ENCODE measurements at places on chromosomes 12 and 14. TPM values are rescaled to one million over a fixed set of nuclear protein-coding genes. Genes with fewer than 3 reads are reported as not detected.

Gene DENR
- total RNA-seq, result 22.4 TPM

Gene SELPLG
- total RNA-seq, result 103 TPM

Gene CRACR2A
- total RNA-seq, result 14.0 TPM

- DNase-seq, result no peak
These were observed 5.1 kb upstream of the SERPINA1 start for GRCh38 chr14:94393474-94393873.

GRCh38 chr12:31729705-31730104 lies 884 bp upstream of the AMN1 start:
- no peak for DNase-seq

DNA sequence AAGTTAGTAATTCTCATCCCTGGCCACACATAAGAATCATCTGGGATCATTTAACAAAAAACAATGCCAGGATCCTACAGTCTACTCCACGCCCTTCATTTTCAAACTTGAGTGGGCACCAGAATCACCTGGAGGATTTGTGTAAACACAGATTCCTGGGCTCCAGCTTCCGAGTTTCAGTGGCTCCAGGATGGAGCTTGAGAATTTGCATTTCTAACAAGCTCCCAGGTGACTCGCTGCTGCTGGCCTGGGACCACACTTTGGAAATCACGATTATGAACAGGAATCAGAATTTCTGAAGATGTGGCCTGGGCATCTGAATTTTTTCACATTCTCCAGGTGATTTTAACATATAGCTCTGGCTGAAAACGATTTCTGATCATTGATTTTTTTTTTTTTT lies 234.8 kb downstream of the CACNA1C start:
- DNase-seq, result no peak

- peak; percentile 67 for DNase-seq
These were observed 153.9 kb downstream of the PRKCH start for GRCh38 chr14:61475316-61475715.

GRCh38 chr12:53856132-53856531 lies 82.5 kb upstream of the HOXC13 start:
- DNase-seq, result no peak

DNA sequence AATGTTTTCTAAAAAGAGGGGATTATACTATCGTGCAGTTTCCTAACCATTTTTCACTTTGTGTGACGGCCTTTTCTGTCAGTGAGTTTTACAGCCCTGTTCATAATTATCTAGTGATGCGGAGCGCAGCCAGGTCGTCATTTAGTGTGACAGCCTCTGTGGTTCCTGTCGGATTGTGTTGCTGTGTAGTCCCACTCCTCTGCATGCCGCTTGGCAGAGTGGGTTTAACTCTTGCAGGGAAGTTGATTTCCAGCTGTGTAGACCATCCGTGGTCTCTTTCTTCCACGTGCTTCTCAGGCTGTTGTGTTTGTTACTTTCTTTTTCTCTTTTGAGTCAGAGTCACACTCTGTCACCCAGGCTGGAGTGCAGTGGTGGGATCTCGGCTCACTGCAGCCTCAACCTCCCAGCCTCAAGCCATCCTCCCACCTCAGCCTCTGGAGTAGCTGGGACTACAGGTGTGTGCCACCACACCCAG lies 8.6 kb downstream of the RAN start:
- DNase-seq, result no peak

- DNase-seq, result no peak
These were observed 42.9 kb downstream of the HRK start for GRCh38 chr12:116838365-116838764.

DNA sequence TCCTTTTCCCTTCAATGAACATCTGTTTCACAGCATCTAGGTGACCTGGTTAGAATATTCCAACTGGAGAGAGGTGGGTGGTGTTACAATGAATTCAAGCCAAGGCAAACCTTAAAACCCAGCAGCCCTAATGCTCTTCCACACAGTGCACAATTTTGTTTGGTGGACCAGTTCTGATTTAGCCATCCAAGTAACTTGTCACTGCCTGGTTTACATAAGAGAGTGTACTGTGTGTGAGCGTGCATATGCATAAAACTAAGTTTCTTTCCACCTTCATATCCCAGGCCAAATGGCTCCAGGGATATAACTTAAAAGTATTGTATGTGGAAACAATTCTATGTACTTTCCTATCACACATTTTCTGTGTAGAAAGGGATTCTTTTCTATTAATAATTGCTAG lies 200.4 kb upstream of the FAR2 start:
- no peak for DNase-seq

DNA sequence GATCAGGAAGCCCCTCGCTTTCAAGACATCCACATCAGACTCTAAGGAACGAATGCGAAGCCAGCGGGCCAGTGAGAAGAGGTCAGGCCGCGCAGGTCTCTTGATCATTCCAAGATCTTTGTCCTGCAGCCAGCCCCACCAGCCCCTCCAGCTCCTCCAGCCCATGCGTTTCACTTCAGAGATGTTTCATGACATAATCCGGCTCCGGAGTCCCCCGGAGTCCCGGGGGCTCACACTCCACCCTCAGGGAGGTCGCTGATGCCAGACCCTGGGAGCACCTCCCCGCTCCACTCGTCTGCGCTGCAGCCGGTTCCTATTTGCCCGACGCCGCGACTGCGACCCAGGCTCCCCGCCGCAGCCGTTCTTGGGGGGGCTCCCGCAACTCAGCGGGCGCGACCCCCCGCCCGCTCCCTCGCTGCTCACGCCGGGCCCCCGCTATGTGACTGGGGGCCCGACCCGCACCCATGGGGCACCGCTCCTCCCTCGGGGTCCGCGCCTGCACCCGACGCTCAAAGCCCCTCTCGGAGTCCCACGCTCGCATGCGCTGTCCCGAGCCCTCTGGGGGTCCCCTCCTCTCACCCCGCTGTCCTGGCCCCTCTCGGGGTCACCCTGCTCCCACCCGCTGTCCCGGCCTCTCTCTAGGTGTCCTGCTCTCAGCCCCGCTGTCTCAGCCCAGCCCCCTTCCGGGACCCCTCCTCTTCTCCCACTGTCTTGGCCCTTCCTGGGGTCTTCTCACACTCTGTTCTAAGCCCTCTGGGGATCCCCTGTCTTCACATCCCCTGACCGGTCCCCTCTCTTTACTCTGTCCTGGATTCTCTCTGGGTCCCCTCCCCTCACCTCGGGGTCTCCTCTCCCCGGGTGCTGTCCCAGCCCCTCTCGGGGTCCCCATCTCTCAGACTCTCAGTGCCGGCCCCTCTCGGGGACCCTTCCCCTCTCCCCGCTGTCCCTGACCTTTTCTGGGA lies 1.1 kb downstream of the TAOK3 start:
- DNase-seq, result no peak

GRCh38 chr14:59320361-59320760 lies 131.9 kb downstream of the DAAM1 start:
- no peak for DNase-seq

DNA sequence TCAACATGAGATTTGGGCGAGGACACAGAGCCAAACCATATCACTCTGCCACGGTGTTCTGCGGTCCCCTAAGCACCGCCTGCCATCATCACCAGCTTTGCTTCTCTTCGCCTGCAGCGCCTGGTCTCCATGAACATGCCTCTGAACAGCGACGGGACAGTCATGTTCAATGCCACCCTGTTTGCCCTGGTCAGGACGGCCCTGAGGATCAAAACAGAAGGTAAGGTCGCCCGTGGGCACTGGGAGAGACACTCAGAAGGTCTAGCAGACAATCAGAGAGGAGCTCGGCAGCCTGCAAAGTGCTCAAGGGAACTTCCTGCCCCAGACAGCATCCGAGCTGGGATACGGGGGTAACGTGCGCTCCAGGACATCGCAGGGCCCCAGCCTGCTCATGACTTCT lies 126.0 kb upstream of the FKBP4 start:
- no peak for DNase-seq

- peak; percentile 11 for DNase-seq
These were observed 867.4 kb downstream of the NRXN3 start for GRCh38 chr14:79037593-79037992.

DNA sequence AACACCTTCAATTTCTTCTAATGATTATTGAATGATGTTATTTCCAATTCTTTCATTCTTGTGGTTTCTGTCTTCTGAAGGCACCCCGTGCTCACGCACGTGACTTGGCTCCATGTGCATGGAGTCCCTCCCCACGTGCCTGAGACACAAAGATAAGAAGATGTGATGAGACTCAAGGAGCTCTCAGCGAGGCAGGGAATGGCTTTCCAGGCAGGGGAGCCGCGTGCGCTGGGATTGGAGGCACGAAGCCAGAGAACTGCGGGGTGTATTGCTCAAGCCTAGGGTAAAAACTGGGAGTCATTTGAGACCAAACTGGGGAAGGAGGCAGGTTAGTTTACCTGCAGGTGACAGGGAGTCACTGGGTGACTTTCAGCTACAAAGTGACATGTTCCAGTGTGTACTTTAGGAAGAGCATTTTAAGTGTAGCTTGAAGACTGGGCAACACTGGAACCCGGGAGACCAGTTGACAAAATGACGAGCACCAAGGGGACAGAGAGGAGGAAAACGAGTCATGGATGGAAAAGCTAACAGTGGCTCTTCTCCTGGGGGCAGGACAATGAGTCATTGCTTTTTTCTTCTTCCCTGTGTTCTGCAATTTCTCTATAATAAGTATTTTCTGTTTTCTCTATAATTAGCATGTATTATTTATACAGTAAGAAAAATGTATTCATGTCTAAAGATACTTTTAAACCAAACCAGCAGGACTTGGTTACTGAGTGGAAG lies 311.7 kb upstream of the FKBP4 start:
- DNase-seq, result no peak

DNA sequence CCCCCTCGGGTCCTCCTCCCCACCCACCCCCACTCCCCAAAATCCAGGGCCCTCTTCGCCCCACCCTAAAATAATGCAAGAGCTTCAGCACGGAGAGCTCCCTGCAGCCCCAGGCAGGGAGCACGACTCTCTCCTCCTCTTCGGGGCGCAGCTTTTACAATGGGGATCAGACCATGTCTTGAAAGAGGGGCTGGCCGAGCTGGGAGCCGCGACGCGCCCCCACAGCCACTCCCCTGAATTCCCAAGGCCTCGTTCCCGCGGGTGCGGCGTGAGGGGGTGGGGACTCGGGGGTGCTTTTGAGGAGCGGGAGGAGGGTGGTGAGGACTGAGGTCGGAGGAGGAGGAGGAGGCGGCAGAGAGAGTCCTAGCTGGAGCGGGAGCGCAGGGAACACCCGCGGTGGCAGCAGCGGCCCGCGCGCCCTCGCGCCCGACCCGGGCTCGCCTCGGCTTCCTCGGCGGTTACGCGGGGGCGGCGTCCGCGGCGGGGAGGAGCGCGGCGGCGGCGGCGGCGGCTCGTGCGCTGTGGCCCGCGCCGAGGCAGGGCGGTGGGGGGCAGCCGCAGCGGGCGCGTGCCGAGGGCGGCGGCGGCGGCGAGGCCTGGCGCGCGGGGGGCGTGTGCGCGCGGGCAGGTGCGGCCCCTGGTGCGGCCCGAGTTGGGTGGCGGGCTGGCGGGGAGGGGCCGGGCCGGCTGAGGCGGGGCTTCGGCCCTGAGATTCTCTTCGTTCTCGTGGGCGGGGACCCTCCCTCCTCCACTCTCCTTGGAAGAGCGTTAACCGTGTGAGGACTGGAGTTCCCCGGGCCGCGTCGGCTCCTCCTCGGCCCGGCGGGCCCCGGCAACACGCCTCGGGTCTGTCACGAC lies at the start of gene ANKS1B:
TSS of gene ANKS1B (minus strand) at position 666 of the 858 bp plus-strand sequence. CDS start 699 bp downstream, outside the sequence.
- DNase-seq, result no peak

DNA sequence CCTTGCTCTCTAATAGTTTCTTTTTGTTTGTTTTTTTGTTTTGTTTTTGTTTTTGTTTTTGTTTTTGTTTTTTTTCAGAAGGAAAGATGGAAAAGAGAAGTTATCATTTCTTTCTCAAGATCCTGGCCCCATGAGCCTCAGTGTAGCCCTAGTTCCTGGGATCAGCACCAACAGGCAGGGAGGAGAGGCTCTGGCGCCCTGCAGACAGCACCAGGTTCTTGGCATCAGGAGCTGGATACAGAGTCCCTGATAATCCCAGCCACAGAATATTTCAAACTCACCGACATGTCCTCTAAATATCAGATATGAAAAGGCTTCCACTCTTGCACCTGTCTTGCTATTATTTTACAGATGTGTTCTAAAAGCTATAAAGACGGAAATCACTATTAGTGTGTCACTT lies 52.7 kb downstream of the FOXN3 start:
- DNase-seq, result no peak

- no peak for DNase-seq
These were observed 48.4 kb downstream of the GTF2A1 start for GRCh38 chr14:81172353-81172752.

- no peak for DNase-seq
These were observed 312.2 kb downstream of the ATXN7L3B start for GRCh38 chr12:74849801-74850200.
